ENCODE measurements at places on chromosomes 12 and 14.

DNA sequence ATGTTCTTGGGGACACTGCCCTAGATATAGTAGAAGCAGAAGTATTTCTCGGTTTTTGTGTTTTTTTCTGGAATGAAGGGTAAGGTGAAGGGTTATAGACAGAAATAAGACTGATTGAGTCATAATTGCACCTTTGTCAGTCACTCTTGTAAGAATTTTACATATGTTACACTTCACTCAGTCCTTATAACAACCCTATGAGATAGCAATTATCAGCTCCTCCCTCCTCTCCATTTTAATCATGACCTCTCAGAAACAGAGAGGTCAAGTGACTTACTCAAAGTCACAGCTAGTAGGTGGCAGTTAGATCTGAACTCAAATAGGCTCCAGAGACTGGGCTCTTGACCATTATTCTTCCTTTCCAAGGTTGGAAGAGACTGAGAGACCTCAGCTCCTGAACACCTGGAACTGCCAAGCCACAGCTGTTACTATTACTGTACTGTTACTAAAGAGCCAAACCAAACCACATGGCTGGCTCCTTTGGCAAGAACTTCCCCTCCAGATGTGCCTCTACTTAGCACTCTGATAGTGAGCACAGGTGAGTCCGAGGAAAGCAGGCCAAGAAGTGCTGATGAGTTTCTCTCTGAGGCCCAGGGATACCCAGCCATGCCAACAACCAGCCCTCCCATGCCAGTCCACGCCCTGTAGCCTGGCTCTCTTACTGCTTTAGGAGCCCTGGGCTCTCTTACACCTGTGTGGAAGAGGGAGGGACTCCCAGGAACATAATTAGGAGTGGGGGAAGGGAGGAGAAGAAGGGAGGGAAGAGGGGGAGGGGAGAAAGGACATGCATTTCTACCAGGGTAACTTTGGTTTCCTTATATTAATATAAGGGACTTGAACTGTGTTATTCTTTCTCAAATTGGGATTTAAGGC, 121.3 kb downstream of the CRADD start:
- no peak for DNase-seq

GRCh38 chr12:50050410-50051098, 6.8 kb upstream of the ASIC1 start:
- no peak for DNase-seq

DNA sequence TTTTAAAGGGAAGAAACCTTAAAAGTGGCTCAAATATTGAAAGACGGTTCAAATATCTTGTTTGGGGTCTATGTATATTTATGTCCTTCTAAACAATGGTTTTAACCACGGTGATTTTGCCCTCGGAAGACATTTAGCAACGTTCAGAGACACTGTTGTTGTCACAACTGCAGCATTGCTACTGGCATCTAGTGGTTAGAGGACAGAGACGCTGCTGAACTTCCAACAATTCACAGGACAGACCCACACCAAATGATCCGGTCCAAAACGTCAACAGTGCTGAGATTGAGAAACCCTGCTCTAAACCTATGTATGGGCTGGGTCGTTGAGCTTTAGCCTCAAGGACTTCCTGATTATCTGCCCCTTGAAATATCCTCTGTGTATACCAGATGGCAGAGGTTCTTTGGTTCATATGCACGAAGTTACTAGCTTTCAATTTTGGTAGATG, 1.7 kb downstream of the ANGEL1 start:
- no peak for DNase-seq

DNA sequence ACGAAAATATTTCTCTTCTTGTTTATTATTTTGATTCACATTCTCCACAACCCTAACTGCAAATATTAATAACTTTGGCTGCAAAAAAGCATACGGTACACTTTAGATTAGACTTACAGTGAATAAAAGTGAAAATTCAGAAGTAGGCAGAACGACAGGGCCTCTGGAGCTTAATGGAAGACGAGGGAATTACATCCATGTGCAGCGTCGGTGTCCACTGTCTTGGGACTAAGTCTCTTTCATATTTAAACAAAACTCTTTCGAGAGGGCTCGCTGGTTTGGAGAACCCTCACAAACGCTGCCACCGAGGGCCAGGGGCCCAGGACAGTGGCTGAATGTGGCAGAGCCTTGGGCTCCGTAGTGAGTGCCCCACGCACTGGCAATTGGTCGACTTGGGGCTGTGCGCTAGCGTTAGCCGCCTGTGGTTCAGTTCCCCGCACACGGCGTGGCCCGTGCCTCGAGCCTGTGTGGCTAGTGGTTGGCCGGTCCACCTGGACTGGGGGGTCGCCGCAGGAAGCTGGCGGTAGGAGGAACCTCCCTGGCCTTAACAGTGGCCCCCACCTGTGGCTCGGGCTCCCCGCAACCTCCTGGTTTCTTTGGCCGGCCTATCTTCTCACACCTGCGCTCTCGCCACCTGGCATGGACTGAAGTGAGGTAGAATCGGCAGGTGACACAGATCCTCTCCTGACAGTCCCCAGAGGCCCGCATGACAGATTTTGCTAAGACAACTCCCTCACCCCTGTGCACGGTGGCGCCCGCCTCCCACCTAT, 739 bp upstream of the PAX9 start:
- no peak for DNase-seq

DNA sequence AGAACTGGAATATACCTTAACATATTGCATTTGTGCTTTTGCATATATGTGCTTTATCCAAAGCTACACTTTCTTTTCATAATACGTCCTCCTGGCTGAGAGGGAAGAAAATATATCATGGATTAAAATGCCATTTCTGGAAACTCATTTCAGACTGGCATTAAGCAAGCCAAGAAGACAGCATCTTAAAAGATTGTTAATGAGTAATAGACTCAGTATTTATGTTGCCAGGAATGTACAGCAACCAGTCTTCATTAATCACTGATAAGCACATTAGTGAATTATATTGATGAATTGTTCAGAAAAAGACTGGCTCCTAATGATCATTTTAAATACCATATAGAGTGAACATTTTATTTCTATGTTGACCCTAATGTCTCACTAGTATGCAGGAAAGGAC, 134.9 kb upstream of the IFNG-AS1 start:
- DNase-seq: no peak

DNA sequence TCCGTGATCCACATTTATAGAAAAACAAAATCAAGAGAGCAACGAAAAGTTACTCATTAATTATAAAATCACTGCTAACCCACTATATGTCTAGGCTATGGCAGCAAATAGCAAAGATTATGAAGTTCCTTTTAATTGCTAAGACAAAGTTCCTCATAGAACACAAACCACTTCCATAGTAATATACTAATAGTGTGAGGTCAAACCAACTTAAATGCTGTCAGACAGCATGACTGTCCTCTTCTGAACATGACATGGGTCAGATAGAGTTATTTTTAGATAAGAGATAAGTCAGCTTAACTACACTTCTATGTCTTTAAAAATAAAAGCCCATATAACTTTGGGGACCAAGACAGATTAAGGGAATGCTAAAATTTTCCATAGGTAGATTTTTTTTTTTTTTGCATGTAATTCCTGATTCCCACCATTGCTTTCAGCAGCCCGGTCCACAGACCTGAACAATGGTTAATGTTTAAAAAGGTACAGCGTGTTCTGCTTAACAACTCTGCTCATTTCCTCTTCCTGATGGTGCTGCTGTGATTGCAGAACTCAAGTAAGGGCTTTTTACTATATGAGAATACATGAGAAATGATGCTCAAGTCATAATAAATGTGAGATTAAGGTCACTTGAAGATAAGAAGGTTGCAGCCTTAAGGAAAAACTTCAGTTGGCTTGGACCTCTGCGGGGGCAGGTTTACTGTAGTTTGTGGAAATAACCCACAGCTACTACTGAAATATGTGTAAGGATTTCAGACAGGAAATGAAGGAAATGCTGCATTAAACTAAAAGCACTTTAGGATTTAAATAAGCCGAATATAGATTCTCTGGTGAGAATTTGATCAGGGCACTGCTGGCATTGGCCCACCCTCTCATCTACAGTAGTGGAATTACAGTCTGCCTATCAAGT, 37.7 kb upstream of the DUSP6 start:
- DNase-seq: no peak

DNA sequence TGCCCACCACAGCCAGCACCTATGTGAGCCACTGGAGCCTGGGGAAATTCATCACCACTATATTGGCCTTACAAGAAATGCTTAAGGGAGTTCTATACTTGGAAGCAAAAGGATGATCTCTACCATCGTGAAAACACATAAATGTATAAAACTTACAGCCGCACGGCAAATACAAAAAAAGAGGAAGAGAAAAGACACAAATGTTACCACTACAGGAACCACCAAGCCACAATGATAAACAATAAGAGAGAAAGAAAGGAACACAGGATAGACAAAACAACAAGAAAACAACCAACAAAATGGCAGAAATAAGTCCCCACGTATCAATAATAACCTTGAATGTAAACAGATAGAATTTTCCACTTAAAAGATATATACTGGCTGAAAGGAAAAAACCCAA, 267.5 kb downstream of the TMEM121 start:
- DNase-seq: no peak

GRCh38 chr14:39243831-39244230, 10.1 kb downstream of the MIA2 start:
- DNase-seq: no peak

GRCh38 chr14:76836029-76836630, 9.9 kb downstream of the LRRC74A start:
- DNase-seq: no peak

GRCh38 chr14:65054471-65055085, 47.7 kb downstream of the MAX start:
- no peak for DNase-seq

GRCh38 chr14:55724736-55725135, 144.7 kb downstream of the KTN1 start:
- no peak for DNase-seq

DNA sequence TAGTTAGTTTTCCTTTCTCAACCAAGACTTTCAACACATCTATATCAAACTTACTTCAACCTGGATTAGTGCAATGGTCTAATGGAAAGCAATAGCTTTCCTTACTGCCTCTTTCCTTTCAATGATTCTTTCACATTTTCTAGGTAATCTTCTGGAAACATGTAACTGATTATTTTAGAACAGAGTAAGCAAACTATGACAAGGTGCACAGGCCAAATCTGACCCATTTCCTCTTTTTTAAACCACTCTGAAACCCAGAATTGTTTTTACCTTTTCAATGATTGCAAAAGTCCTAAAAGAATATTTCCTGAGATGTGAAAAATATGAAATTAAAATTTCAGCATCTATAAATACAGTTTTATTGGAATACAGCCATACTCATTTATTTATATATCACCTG, 81.6 kb upstream of the TMTC2 start:
- no peak for DNase-seq

- DNase-seq: no peak
Measured at GRCh38 chr12:49643961-49644619, 20.7 kb downstream of the PRPF40B start.
